ENCODE measurements at places on chromosomes 2 and 18. TPM values are rescaled to one million over a fixed set of nuclear protein-coding genes. Genes with fewer than 3 reads are reported as not detected.

GRCh38 chr2:98050070-98050469 lies 36.9 kb upstream of the VWA3B start:
- no peak for DNase-seq

- DNase-seq: no peak
Measured at GRCh38 chr2:172460780-172461201, 33.4 kb downstream of the ITGA6 start.

GRCh38 chr2:157593411-157593810 lies 35.3 kb downstream of the ACVR1C start:
- DNase-seq: no peak

- DNase-seq: no peak
Measured at GRCh38 chr2:112803691-112804521, 19.6 kb upstream of the IL1A start.

GRCh38 chr2:86035883-86036668 lies 69.6 kb downstream of the POLR1A start:
- DNase-seq: peak; percentile 71

GRCh38 chr2:196073521-196073920 lies 4.9 kb upstream of the DNAH7 start:
- DNase-seq: no peak

DNA sequence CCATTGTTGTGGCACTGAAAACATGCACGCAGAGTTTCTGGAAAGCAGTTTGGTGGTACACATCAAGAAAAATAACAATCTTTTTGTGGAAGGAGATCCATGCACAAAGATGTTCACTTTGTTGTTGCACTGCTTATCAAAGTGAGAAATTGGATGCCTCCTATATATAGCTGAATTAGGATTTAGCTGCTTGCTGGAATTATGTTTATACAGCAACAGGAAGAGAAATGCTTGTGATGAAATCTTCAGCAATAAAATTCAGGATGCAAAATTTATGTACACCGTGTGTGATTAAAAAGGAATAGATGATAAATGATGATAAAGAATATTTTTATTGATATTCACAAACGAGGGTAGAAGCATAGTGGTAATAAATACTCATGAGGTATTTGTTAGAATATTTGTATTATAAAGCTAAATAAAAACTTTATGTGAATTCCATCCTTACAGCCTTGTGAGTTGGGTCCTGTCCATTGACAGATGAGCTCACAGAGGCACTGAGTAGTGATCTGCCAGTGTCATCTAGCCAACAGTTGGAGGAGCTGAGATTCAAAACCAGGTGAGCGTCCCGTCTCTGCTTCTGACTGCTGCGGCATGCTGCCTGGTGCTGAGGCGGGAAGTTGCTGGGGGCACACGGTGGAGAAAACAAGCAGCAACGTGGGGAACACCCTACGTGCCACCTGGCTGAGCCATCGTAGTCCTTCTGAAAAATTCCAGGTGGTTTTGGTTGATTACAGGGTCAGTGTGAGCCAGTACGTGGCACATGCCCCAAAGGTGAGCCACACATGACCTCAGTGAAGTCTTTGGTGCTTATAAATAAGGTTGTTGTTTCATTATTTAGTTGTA lies 80.2 kb downstream of the ASAP2 start:
- DNase-seq: no peak

DNA sequence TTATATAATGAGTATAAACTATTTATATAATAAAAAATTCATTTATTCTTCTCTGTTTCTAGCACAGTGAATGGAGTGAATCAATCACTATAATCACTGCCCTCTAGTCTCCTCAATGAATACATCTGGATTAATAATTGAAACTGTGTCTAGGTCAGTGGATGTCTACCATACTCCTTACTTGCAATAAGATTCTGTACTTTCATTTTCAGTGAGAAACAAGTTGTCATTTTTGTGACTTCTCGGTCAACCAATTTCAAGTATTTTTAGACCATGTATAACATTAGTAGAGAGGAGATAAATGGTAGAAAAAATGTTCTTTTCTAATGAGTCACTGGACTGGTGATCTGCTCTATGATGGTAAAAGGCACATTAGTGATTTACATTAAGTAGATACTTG lies 799.6 kb upstream of the CHAC2 start:
- no peak for DNase-seq

GRCh38 chr18:58132595-58133261 lies 88.7 kb downstream of the NEDD4L start:
- no peak for DNase-seq

GRCh38 chr2:158989165-158989564 lies 20.7 kb downstream of the TANC1 start:
- DNase-seq: no peak

GRCh38 chr2:201628545-201628944 lies 14.8 kb downstream of the TMEM237 start:
- no peak for DNase-seq

- no peak for DNase-seq
Measured at GRCh38 chr18:61530681-61531080, 197.5 kb downstream of the CDH20 start.

- no peak for DNase-seq
Measured at GRCh38 chr2:238600506-238601432, 174.0 kb downstream of the ASB1 start.

DNA sequence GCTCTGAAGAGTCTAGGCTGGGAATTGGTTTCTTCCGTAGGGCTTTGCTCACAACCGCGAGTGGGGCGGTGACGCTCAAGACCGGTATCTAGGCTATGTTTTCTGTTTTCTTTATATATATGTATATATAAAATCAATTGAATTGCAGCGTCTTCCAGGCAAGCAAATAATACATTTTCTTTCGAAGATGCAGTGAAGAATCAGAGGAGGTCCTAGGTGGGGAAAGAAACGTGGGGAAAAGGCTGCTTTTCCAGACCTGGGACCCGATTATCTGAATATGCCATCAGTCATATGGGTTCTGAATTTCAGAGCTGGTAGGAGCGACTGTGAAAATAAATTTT lies 714 bp upstream of the SCN9A start:
- no peak for DNase-seq

DNA sequence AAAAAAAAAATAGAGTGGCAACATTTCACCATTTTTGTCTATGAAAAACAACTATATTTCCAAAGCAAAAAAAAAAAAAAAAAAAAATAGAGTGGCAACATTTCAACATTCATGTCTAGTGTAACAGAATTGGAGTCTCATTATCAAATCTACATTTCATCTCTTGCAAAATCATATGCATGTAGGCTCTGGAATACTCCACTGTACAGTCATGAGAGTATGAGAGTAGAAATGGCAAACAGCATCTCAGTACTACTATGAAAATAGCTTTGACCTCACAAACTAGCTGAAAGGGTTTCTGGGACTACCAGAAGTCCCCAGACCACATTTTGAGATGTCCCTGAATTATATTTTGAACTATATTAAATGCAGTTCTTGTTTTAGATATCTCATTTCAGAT lies 82.8 kb downstream of the SMAD2 start:
- DNase-seq: no peak

DNA sequence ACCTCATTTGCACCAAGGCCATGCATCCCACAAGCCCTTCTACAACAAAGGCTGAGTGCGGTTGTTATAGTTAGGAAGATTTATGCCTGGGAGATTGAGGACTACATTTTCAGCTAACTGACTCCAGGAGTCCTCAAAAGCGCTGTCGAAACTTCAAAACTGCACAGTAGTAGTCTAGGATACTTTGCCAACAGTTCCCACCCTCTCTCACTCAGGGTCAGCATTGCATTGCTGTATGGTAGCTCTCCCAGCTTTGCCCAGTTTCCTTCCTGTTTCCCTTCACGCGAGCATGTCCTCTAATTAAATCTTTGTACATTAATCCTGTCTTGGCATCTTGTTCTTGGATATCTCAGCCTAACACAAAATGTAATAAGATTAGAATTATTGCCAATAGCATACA lies 420.6 kb upstream of the UBE2E3 start:
- no peak for DNase-seq

DNA sequence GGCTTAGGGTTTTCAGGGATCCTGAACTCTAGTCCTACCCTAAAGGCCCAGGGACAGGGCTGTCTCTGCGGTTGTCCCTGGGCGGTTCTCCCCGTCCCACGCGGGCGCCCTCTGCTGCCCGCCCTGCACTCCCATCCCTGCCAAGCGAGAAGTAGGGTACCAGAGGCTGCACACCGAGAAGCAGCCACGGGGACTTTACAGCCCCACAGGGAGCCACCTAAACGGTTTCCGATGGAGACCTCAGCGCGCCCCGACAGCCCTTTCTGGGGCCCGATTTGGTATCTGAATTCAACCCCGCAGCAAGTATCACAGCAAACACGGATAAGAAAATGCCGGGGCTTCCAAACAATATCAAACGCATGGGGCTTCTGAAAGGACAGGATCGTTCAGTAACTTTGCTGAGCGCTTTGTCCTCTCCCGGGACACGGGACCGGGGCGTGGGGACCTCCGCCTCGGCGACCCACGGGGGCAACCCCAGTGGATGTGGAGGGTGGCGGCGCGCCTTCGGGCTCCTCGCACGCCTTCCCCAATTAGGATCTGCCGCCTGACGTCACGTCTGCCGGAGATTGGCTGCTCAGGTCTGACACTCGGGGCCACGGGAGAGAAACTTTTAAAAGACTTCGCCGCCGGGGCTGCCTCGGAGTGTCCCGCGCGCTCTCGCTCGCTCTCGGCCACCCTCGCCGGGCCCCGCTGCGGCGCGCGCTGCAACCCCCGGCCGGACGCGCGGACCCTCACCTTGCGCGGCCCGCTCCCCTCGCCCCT lies at the start of gene LTBP1:
Gene LTBP1, plus strand, starts transcription at position 640 of the 762 bp plus-strand sequence. CDS start 372 bp downstream, outside the sequence.
- no peak for DNase-seq

DNA sequence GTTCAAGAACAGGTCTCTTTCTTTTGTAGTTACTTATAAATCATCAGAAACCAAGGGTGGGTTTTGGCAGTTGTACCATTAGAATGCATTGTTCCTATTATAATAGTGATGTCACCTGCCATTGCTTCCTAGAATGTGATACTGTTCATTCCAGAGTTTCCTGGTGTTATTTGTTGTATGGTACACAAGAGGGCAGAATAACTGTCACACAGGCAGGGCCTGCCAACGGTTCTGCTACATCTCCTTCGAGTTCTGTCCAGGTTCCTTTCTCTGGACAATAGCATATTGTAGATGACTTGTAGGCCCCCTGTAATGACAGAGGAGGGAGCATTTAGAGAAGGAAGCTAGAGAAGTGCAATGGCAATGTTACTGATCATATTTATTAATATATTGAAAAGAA lies 98.3 kb downstream of the KLHL14 start:
- DNase-seq: no peak

GRCh38 chr2:184906709-184907108 lies 308.4 kb downstream of the ZNF804A start:
- no peak for DNase-seq

DNA sequence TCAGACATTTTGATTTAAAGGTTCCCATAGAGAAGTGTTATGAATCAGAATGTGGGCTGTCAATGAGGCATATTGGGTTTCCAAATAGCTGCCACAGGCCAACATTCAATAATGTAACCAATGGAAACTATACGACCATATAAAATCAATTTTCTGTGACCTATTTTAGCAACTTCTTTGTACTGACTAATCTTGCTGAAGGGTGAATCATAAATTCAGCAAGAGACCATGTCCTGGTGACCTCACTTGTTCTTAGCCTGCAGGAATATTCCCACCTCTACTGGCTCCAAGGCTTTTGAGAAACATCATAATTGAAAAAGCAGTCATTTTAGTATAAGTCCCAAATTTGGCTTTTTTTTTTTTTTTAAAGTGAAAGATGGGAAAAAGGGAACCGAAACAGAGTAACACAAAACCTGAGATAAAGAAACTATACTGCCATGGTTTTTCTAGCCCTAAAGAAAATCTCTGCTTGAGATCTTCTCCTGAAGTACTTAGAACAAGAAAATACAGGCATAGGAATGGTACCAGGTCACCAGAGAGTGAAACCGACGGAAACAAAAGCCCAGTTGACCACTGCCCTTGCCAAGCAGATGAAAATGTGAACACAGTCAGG lies 32.1 kb downstream of the PLEKHM3 start:
- no peak for DNase-seq

DNA sequence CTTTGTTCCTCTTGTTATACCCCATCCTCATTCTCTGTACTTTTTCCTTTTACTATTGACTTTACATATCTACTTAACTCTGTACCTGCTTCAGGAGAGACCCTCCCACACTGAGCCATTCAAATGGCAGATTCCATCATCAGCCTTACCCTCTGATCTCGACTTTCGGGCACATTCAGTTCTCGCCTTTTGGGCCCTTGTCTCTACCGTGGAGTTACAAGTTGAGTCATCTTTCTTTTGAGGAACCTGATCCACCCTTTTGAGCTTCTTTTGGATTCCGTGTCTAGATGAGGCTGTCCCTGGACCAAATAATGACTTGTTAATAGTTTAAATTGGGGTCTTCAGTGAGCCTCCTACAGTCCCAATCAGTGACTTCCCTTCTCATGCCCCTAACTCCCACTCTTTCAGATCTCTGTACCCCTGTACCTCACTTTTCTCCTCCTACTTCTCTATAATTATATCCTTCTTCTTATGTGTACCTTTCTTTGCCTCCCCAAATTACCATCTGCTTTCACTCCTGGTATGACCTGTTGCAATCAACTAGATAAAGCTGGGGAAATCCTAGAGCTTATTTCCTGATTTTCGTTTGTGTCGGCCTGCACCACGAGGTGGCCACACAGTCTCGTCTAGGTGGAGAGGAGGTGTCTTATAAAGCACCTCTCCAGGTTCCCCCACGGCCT lies 17.2 kb downstream of the SP110 start:
- DNase-seq: peak; percentile 60

DNA sequence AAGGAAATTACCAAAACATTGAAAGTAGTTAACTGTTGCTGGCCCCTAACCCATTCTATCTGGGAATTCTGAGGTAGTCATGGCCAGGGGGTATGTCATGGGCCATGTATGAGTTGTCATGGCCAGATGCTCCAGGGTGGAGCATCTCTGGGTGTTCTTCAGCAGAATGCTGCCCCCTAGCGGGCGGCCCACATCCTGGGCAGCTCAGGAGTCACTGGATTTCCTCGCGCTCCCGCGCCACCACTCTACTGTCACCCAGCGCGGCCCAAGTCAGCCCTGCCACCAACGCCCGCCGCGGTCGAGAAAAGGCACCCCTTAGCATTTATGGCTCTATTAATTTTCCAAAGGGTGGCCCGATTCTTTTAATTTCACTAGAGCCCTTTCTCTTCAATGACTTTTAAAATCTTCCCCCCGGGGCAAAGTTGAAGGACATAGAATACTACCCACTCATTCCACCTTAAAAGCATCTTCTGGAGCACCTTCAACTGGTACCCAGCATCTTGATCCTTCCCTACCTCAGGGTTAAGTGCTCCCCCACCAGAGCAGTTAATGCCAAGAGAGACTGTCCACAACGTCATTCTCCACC lies 41.6 kb downstream of the PKDCC start:
- DNase-seq: no peak

- DNase-seq: no peak
Measured at GRCh38 chr18:28110924-28111323, 66.0 kb downstream of the CDH2 start.

INHA gene
- total RNA-seq: not detected

INO80B gene
- total RNA-seq: 26.7 TPM

REG3G gene
- 0.51 TPM for total RNA-seq

IRS1 gene
- total RNA-seq: 1.7 TPM

IL1RL1 gene
- 0.18 TPM for total RNA-seq

IL36RN gene
- not detected for total RNA-seq

C2orf80 gene
- total RNA-seq: not detected

UGT1A5 gene
- total RNA-seq: not detected

PIKFYVE gene
- total RNA-seq: 21.2 TPM

SERPINB7 gene
- total RNA-seq: not detected

UCN gene
- total RNA-seq: 2.0 TPM

ANKRD30BL gene
- not detected for total RNA-seq

IL1F10 gene
- not detected for total RNA-seq

TEKT4 gene
- 0.13 TPM for total RNA-seq
